NCI-H446 (cell line): ENCODE measurements at places on chromosomes 5 and 9.

DNA sequence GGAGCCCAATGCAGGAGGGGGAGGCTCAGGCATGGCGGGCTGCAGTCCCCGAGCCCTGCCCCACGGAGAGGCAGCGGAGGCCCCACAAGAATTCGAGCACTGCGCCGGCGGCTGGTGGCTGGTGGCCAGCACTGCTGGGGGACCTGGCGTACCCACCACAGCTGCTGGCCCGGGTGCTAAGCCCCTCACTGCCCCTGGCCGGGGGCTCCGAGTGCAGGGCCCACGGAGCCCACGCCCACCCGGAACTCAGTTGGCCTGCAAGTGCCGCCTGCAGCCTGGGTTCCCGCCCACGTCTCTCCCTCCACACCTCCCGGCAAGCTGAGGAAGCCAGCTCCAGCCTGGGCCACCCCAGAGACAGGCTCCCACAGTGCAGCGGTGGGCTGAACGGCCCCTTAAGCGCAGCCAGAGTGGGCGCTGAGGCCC is 780.3 kb downstream of the DTWD2 start:
- no peak for DNase-seq

DNA sequence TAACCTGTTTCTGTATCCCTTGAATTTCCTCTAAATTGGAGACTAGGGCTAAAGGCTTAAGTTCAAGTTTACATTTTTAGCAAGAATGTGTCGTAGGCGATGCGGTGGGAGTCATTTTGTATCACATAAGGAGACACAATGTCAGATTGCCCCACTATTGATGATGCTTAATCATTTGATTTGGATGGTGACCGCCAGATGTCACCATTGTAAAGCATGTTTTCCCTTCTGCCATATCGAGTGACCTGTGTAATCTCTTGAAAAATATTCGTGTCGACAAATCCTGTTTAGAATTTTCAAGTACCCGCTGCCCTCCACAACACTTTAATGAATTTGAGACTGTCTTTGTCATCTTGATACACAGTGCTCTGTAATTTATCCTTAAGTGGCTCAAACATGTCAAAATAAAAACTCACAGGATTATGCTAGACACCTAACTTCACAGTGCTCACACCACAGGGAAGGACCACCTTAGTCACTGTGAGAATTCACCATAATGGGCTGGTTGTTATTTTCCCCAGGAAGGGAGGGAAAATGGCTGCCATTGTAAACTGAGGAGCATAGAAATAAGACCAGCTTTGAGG is 34.5 kb upstream of the SLC46A2 start:
- DNase-seq = no peak

GRCh38 chr9:81986051-81986450 is 2.5 kb upstream of the SPATA31D1 start:
- DNase-seq = no peak

DNA sequence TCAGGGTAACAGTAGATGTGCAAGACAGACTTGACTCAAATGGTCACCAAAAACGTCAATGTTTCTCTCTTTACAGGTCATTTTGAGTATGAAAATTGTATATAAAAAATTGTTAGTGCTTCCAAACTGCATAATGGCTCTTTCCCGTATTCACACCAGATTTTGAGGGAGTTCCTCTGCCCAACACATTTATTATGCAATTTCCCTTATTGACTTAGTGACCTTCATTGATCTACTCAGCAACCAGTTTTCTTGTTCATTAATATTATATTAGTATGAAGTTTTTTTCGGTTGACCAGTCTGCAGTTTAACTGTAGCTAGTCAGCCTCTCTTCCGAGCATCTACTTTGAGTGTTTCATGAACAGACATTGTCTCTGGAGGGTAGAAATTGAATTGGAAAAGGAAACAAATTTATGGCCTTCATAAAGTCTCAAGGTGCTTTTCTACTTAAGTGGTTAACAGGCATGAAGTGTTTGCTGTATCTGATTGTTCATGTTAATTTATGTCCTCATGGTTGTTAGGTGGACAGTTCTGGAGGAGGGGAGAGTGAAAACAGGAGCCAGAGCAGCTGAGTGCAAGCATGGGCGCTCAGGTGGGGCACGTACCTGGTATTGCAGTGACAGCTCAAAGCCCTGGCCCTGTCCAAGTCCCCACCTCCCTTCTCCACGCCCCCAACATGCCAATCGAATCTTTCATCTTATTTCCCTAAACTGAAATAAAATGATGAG is 240.2 kb downstream of the RFK start:
- no peak for DNase-seq

DNA sequence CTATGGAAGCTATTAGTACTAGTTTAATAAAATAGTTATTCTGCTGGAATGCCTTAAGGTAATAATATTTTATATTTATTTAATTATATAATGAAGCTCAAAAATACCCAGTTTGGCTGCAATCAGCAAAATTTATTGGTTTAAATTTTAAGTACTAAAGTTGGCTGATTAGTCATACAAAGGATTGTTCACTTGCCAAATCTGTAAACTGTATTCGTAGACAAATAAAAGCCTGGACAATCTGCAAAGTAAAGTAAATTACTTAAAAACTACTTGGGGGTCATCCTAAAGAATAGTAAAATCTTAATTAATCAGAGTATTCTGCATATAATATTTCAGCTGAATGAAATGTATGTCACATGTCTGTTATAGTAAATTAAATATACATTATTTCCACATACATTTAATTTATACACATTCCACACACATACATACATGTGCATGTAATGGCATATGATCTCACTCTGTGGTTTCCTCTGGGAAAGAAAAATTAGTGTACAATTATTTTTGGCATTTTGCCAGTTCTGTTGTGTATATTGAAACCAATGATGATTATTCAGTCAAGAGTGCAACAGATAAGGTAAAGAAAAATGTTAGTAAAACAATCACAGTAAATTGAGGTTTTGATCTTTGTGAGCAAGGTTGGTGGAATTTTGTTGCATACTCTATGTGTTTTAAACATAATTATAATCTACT is 455.9 kb downstream of the CDH9 start:
- DNase-seq = no peak

DNA sequence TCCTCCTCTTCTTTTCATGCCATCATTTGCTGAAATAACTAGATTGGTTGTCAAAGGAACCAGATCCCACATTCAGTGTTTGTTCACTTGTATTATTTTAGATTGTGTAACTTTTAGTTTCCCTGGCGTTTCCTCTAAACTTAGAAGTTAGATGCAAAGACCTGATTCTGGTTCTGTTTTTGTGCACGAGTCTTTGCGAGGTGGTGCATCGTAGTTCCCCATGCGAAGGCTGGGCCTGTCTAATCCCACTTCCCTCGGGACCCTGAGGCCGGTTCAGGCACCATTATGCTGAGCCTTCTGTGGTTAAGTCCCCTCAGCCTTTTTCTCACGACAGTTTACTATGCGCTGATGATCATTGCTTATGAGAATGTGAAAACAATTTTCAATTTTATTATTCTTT is 219.1 kb upstream of the OTULINL start:
- DNase-seq = no peak

GRCh38 chr5:106755066-106755465 is 915.7 kb downstream of the EFNA5 start:
- DNase-seq = no peak

DNA sequence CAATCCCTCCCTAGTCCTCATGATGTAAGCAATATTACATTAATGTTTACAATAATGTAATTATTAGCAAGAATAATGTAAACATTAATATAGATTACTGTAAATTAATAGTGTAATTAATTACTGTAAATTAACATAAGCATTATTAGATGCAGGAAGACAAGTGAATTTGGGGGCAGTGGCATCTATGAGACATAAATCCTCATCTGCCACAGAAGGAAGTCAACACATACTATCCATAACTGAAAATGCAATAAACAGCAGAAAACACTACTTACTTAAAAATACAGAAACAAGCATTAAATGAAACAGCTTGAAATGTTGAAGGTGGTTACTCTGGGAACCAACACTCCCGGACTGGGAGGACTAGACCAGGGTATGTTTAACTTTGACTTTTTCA is 685 bp upstream of the NIPSNAP3A start:
- DNase-seq = no peak

GRCh38 chr9:73577848-73578247 is 426.2 kb downstream of the ANXA1 start:
- peak; percentile 26 for DNase-seq

GRCh38 chr9:126986506-126986951 is 71.9 kb downstream of the RALGPS1 start:
- DNase-seq = no peak

GRCh38 chr9:121362813-121363621 is 7.0 kb downstream of the STOM start:
- DNase-seq = no peak

GRCh38 chr5:90301248-90301647 is 108.3 kb downstream of the CETN3 start:
- no peak for DNase-seq

- DNase-seq = no peak
Observed at GRCh38 chr5:40226906-40227305, 452.8 kb upstream of the PTGER4 start.

- DNase-seq = no peak
Observed at GRCh38 chr5:82168294-82168693, 109.9 kb downstream of the RPS23 start.

DNA sequence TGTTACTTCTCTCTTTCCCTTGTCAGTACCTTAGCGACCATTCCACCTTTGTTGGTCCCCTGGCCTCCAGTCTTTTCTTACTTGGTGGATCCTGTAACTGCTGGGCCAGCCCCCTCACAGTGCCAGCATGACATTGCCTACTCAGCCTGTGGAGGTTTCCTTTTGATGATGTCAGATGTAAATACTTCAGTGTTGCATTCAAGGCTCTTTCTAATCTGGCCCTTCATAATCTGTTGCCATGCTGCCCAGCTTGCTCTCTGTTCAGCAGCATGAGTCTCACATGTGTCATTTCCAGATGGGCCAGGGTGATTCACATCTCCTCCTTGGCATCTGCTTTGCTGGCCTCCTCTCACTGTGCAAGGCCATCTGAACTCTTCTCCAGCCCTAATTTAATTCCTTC is 57.1 kb downstream of the MAST4 start:
- no peak for DNase-seq

GRCh38 chr5:79847561-79847960 is 143.5 kb downstream of the MTX3 start:
- no peak for DNase-seq

- no peak for DNase-seq
Observed at GRCh38 chr9:110328763-110329162, 8.9 kb downstream of the TXNDC8 start.

GRCh38 chr9:91714020-91714806 is 235.8 kb downstream of the ROR2 start:
- DNase-seq = no peak

GRCh38 chr9:24516463-24516862 is 29.2 kb downstream of the IZUMO3 start:
- DNase-seq = no peak

DNA sequence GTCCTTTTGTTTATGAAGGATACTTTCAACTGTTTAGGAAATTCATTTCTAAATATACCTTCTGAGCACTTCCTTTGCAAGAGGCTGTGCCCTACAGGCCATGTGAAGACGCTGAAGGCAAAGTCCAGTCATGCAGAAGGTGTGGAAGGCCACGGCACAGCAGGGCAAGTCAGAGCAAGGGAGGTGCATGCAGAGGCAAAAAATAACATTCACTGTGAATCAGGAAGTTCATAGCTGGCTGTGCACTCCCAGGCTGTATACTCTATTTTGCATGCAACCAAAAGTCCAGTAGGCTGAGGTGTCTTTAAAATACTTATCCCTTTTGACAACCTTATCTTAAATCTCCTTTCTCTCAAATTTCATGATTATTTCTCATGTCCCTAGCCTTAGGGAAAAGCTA is 50.3 kb downstream of the GNAQ start:
- no peak for DNase-seq

DNA sequence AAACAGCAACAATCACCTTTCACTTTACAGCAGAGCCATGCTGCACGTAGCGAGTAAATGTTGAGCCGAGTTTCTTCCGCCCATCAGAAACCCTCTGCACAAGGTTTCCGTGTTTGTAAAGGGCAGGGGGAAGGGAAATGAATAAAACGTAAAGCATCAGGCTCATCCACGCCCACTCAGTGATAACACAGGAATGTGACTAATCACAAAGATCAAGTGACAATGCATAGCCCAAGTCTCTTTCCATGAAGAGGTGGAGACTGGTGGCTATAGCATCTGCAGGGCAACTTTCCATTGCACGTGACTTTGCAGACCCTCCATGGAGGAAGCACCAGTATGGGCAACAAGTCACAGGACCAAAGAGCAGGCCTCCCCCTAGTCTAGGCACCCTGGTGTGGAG is 56.6 kb downstream of the CAMSAP1 start:
- DNase-seq = no peak

- DNase-seq = no peak
Observed at GRCh38 chr9:36748322-36748899, 175.7 kb downstream of the MELK start.

DNA sequence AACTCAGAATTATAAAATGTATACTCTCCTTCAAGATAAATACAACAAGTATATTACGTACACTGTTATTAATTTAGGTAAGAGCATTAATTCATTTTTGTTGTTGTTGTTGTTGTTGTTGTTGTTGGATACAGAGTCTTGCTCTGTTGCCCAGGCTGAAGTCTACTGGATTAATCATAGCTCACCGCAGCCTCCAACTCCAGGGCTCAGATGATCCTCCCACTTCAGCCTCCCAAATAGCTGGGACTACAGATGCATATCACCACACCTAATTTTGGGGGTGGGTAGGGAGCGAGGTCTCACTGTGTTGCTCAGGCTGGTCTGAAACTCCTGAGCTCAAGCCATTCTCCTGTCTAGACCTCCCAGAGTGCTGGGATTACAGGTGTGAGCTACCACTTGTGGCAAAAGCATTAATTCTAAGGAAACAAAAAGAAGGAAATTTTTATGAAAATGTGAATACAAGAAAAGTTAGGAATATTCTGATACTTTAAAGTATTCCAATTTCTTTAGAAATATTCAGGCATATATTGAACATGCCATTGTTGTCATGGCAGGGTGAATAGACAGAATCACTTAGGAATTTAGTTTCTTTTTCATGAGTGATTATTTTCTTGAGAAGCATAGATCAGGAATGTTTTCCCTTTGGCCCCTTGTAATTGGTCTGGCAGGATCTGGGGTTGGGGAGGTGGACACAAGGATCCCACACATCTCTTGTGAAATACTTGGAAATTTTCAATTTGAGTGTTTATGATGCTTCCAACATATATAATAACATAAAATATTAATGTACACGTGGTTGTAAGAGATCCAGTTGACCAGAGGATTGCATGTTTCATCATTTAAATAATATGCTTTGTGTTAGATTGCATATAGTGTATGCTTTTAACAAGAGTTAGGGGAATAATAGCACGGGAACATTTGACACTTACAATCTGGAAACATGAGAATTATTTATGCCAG is 263.6 kb downstream of the FANCC start:
- no peak for DNase-seq

GRCh38 chr5:9409413-9409960 is 136.4 kb downstream of the SEMA5A start:
- DNase-seq = no peak

- DNase-seq = no peak
Observed at GRCh38 chr9:110939047-110939446, 99.2 kb downstream of the LPAR1 start.

GRCh38 chr9:13705918-13706317 is 426.4 kb upstream of the MPDZ start:
- DNase-seq = no peak
